ENCODE measurements at places on chromosomes 16 and 17.

DNA sequence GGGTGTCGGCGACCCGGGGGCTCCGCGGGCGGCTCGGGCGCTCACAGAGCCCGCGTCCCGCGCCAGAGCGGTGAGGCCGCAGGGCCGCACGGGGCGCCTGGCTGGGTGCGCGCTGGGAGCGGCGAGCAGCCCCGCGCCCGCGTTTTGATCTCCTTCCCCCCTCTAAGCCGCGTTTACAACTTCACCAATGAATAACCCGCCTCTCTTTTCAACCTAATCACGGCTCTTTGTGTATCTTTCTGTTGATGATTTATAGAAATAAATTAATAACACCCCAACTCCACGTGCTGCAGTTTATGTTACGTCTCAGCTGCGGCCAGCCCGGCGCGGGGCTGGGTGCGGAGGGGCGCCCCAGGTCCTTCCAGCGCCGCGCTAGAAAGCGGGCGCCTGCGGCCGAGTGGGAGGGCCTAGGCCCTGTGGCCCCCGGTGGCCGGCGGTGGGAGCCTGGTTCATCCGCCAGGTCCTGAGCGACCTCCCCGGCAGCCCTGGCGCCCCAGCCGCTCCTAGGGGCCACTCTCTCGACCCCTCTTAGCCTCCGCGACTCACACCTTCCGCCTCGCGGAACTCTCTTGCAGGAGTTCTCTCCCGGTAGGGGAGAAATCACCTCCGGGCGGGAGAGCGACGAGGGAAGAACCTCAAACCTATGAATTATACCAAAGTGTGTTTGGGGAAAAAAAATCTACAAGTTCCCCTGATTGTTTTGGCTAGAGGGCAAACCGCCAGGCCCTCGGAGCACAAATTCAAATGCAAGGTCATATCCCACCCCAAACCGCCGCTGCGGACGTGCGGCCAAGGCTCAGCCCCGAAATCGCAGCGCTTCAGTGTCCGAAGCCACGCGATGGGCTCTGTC lies 1.9 kb downstream of the HNF1B start:
- DNase-seq, result no peak

GRCh38 chr16:88393034-88393433 lies 10.3 kb downstream of the ZNF469 start:
- peak; percentile 7 for DNase-seq

DNA sequence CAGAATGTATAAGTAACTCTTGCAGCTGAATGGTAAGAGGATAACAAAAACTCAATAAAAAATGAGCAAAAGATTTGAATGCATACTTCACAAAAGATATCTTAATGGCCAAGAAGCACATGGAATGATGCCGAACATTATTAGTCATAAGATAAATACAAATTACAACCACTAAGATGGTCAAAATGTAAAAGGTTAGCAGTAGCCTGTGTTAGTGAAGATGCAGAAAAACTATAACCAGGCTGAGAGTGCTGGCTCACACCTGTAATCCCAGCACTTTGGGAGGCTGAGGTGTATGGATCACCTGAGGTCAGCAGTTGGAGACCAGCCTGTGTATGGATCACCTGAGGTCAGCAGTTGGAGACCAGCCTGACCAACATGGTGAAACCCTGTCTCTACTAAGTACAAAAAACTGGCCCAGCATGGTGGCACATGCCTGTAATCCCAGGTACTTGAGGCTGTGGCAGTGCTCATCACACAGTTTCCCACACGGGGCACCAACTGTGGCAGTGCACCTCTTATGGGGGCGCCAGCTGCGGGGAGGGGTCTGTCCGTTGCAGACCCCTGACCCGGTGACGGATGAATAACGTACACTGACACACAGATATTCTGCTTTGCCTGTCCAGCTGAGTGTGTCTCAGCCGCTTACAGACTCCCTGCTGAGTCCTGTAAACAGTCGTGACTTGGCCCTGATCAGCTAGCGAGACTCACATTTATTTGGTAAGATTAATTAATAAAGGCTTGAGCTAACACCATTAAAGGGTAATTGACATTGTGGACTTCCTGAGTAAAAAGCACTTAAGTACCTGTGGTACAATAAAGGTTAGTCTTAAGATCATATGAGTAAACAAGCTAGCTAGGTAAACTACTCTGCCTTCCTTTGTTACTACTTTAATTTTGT lies 45.7 kb upstream of the FAM20A start:
- no peak for DNase-seq

GRCh38 chr16:51449441-51449840 lies 298.4 kb upstream of the SALL1 start:
- DNase-seq, result no peak

DNA sequence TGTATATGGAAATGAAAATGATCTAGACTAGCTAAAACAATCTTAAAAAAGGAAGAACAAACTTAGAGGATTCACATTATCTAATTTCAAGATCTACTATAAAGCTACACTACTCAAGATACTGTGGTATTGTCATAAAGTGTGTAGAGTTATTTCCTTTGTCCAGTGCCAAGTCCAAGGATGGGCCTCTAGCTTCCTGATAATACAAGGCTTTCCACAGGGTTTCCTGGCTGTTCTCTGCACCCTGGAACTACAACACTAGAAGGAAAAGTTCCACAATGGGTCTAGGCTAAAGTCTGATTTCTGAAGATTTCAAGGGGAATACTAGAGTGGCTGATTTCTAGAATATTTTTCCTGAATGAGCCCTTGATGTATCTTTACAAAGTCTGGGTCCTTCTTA lies 34.2 kb downstream of the TBC1D3B start:
- DNase-seq, result no peak

DNA sequence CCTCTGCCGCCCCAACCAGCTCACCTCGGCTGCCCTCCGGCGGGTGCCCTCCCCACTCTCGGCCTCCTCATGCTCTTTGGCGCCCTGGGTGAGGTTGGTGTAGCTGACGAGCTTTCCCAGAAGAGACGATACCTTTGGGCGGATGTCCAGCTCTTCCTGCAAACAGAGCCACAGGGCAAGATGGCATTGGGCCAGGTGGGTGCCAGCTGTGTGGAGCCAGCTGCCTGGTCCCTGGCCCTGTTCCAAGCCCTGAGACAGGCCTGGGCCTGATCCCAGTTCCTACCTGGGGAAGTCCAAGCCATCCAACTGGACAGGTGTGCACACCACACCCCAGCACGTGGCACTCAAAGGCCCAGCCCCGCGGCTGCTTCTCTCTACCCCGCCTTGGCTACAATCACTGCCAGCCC lies 6.9 kb downstream of the SLC12A4 start:
- DNase-seq, result no peak

DNA sequence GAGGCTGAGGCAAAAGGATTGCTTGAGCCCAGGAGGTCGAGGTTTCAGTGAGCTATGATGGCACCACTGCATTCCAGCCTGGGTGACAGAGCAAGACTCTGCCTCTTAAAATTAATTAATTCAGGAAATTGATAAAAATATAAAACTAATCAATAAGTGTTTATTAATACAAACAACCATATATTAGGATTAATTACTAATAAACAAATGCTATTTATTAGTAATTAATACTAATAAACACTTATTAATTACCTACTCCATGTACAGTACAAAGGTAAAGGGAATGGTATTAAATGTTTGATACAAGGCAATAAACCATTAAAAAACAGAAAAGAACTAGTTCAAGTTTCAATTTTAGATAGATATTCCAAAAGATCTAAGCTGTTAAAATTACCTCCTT lies 119.2 kb upstream of the C17orf78 start:
- DNase-seq, result no peak

GRCh38 chr16:81808933-81809480 lies 29.9 kb downstream of the PLCG2 start:
- DNase-seq, result peak; percentile 77

- peak; percentile 84 for DNase-seq
These were observed 4.8 kb upstream of the QPRT start for GRCh38 chr16:29674188-29674587.
